ENCODE measurements at places on chromosomes 7 and 10. TPM values are rescaled to one million over a fixed set of nuclear protein-coding genes. Genes with fewer than 3 reads are reported as not detected.

The RBAK gene
- total RNA-seq = 9.0 TPM

GRCh38 chr7:158957510-158957906, 101.2 kb downstream of the DYNC2I1 start:
- DNase-seq = no peak

- DNase-seq = no peak
These were observed 465.5 kb downstream of the KCNMA1 start for GRCh38 chr10:77172086-77172485.

GRCh38 chr10:47450442-47450841, 33.5 kb downstream of the ANXA8 start:
- DNase-seq = peak; percentile 14

DNA sequence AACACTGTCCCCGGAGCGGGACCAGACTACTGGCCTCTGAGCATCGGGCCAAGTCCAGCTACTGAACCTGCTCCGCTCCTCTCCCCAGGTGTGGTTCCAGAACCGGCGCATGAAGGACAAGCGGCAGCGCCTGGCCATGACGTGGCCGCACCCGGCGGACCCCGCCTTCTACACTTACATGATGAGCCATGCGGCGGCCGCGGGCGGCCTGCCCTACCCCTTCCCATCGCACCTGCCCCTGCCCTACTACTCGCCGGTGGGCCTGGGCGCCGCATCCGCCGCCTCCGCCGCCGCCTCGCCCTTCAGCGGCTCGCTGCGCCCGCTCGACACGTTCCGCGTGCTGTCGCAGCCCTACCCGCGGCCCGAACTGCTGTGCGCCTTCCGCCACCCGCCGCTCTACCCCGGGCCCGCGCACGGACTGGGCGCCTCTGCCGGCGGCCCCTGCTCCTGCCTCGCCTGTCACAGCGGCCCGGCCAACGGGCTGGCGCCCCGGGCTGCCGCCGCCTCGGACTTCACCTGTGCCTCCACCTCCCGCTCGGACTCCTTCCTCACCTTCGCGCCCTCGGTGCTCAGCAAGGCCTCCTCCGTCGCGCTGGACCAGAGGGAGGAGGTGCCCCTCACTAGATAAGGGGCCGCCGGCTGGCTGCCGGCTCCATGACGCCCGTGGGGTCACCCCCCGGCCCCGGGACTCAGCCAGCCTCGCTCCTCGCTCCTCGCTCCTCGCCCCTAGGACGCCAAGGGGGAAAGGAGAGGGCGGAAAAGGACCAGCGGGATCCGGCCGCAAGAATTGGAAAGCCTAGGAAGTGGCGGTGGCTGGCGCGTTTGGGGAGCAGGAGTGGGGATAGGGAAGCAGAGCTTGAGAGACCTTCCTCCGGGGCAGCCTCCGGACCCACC, 3.4 kb downstream of the EVX1 start:
- DNase-seq = peak; percentile 53

DNA sequence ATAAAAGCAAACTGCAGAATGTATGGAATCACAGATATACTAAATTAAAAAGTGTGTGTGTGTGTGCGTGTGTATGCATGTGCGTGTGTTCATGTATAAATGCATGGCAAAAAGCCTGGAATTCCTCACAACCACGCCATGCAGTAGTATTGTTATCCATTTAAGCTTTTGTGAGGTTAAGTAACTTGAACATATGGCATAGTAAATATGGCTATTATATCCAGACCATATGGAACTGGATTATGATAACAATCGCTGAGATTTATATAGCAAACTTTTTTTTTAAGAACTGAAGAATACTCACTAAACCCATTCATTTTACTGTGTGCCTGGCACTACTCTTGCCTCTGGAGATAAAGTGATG, 22.3 kb upstream of the NANOS1 start:
- no peak for DNase-seq

The GPR15LG gene
- 621 TPM for total RNA-seq

GRCh38 chr7:101258243-101258731, 13.4 kb upstream of the FIS1 start:
- no peak for DNase-seq

The FKBP6 gene
- total RNA-seq = not detected

DNA sequence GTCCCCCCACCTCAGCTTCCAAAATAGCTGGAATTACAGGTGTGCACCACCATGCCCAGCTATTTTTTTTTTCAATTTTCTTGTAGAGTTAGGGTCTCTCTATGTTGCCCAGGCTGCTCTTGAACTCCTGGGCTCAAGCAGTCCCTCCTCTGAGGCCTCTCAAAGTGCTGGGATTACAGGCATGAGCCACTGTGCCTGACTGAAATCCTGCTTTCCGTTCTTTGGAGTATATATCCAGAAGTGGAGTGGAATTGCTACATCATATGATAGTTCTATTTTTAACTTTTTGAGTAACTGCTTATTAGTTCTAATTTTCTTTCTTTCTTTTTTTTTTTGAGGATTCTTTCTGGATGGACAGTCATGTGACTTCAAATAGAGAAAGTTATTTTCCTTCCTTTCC, 62.9 kb upstream of the ZMIZ2 start:
- no peak for DNase-seq

DNA sequence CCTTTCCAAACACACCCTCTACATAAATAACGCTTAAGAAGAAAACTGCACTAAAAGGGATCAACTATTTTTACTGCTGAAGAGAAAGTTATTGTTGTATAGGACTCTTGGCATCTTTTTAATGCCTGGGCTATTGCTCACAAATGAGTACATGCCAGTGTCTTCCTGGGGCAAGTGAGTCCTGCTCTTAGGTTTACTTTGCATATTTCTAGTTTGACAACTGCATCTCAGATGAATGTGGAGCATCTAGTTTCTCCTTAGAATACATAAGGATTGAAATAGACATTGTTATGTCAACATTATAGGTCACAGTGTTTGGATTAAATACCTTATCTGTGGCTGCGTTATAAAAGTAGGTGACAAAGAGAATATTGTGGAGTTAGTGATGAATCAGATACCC, 44.5 kb downstream of the PSMC2 start:
- DNase-seq = no peak

- no peak for DNase-seq
These were observed 104.3 kb downstream of the KCNMA1 start for GRCh38 chr10:77533146-77533886.

DNA sequence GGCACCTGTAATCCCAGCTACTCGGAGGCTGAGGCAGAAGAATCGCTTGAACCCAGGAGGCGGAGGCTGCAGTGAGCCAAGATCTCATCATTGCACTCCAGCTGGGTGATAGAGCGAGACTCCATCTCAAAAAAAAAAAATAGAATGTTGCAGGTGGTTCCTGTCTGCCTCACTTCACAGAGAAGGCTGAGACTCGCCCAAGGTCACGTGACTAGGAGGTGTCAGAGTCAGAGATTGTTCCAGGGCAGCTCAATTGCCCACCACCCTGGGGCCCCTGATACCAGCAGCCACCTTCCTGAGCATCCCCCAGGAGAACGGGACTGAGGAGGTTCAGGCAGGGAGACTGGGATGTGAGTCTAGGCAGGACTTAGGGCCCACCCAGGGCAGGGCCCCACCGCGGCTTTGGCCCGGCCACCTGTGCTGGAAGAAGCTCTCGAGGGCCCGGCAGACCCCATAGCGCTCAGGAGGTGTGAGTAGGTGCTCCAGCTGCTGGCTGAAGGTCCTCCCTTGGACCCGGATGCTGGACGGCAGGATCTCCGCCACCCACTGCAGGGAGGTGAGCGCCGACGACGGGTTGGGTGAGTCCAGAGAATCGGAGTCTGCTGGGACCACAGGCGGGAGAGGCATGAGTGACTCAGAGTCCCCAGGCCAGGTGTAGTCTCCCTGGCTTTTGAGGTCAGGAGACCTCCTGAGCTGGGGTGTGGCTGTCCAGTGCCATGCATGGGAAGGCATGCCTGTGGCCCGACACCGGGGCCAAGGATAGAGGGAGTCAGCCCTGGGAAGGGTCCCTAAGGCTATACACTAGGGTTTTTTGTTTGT, 30.9 kb downstream of the GRID2IP start:
- no peak for DNase-seq

The EXOC6 gene
- total RNA-seq = 13.6 TPM

GRCh38 chr10:116888380-116889055, 39.2 kb downstream of the ENO4 start:
- peak; percentile 38 for DNase-seq

DNA sequence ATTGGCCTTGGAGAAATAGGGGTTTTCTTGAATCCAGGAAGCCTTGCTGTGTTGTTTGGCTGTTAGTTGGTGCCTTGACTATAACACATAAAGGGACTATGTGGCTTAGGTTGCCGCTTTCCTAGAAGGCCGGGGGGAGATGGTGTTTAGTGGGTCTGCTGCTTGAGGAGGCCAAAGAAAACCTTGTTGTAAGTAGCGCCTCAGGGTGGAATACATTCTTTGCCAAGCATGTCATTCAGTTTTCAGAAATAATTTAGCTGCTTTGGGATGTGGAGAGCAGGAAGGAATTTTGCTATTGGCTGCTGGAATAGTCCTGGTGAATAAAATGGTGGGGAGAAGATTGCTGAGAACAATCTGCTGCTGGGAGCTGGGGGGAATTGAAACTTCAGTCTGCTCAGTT, 132.9 kb upstream of the WNT16 start:
- no peak for DNase-seq

The CLDN3 gene
- 566 TPM for total RNA-seq

GRCh38 chr7:156220701-156221100, 408.4 kb upstream of the SHH start:
- DNase-seq = no peak

- DNase-seq = no peak
These were observed 319.2 kb upstream of the COBL start for GRCh38 chr7:51635775-51636174.

The ZKSCAN1 gene
- total RNA-seq = 127 TPM

The HABP2 gene
- not detected for total RNA-seq

The WDR86 gene
- total RNA-seq = 2.8 TPM

Measured in left colon (tissue), 2 donors.